ENCODE measurements at places on chromosomes 16 and 17.

- no peak for DNase-seq
Measured at GRCh38 chr17:61208301-61209105, 191.1 kb upstream of the TBX2 start.

DNA sequence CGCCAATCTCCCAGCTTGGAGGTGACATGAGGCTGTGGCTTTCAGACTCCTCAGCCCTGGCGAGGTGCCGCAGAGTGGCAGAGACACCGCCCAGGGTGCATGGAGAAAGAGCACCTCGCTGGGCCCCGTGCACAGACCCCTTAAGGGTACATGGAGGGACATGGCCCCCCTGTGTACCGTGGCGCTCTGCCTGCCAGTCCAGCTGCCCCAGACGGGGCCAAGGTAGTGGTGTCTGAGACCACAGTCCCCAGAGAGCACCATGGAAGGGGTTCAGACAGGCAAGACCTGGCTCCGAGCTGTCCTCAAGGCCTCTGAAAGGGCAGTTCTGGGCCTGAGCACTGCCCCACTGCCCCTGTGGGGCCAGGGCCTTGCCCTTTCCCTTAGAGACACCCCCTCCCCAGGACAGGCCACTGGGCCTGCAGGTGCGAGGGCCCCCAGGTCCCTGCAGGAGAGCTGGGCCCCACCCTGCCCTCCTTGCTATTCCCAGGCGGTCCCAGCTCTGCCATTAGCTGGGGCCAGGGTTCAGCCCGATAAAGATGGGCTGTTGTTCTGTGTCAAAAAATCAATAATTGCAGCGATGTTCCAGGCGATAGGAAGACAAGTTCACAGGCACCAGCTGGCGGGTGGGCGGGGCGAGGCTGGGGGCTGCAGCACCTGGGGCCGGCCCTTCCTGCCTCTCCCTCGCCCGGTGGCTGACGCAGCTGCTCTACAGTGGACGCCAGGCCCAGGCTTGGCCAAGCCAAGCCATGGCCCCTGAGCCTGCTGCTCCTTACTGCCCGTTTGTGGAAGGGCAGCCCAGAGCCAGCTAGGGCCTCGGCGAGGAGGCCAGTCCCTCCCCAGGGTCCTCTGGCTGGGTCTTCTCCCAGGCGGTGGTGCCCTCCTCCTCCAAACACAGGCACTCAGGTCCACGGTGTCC is 51.7 kb downstream of the ZFPM1 start:
- no peak for DNase-seq

DNA sequence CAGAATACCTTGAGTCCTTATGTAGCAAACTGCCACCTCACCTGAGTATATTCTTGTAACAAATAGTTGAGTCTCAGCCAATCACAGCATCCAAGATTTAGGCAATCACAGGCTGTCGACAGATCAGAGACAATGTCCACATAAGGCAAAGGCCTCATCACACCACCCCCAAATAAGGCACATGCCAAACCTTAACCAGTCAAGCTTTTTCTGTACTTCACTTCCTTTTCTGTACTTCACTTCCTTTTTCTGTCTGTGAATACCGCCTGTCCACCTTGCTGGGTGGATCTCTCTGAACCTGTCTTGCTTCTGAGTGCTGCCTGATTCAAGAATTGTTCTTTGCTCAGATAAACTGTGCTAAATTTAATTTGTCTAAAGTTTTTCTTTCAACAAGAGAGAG is 210.4 kb upstream of the N4BP1 start:
- DNase-seq, result no peak

DNA sequence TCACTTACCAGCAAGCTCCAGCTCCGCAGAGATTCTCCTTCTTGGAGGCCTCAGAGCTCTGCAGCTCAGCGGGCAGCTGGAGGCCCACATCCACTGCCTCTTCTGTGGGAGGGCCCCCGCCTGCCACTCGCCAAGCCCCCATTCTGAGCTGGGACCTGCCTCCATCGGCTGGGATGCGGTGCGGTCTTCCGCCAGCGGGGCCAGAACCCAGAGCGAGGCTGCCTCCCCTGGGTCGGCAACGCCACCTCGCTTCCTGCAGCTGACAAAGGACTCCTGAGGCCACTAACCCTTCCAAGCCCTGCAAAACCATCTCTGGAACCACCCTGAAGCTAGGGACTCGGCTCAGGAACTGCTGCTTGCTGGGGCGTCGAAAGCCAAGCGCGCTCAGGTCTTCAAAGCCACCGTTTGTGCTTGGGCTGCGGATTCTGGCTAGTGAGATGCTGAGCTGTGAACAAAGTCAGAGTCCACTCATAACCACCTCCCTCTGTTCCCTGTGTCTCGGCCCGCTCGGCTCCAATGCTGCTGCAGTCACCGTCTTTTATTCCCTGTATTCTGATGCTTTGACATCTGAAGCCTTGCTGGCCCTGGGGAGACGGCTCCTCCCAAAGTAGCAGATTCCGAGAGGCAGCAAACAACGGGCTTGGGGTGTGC is 174.3 kb downstream of the ENGASE start:
- no peak for DNase-seq

GRCh38 chr16:27566417-27566816 is 16.5 kb downstream of the KATNIP start:
- DNase-seq, result no peak

GRCh38 chr17:61943117-61943516 is 15.3 kb upstream of the INTS2 start:
- no peak for DNase-seq

DNA sequence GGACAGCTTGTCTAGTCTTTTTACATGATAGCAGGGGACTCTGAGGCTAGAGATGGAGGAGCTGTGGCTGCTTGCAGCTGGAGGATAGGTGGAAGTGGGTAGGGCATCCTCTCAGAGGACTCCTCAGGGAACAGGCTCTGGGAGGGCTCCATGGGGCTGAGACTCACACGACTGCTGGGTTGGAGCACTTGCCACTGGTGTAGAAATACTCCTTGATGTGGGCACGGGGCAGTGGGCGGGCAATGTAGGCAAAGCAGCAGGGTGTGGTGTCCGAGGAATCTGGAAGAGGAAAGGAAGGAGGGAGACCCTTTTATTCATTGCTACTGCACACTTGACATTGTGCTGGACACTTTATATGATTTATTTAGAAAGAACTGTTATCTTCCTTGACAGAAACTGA is 1.8 kb downstream of the CCL5 start:
- peak; percentile 39 for DNase-seq

DNA sequence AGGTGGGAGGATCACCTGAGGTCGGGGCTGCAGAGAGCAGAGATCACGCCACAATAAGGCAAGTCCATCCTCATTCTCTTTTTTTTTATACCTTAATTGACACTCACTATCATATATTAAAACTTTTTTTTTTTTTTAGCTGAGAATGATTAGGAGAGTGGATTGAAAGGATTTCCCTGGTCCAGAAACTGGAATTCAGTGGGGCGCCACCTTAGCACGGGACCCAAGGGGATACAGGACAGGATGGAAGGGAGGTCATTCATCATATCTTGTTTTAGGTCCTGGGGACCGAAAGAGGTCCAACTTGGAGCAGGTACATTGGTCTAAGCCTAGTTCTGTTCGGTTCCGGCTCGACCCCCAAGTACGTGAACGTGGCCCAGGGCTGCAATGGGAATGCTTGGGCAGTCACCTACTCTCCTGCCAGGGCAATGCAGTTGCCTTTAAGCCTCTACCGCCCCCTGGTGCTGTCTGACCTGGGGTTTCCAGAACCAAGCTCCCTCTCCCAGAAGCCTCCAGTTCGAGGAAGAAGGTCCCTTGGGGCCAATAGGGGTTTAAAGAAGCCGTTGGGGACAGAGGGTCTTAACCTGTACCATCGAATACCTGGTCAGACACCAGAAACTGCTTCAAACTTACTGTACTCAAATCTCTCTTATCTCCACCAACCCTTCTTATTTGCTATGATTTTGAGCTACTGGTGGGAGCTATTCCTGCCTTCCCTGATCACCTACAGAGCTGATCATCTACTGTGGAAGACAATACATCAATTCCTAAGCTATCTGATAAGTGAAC is 19.9 kb upstream of the GPATCH8 start:
- DNase-seq, result peak; percentile 33

- DNase-seq, result no peak
Measured at GRCh38 chr16:79769270-79769927, 168.9 kb upstream of the MAF start.

DNA sequence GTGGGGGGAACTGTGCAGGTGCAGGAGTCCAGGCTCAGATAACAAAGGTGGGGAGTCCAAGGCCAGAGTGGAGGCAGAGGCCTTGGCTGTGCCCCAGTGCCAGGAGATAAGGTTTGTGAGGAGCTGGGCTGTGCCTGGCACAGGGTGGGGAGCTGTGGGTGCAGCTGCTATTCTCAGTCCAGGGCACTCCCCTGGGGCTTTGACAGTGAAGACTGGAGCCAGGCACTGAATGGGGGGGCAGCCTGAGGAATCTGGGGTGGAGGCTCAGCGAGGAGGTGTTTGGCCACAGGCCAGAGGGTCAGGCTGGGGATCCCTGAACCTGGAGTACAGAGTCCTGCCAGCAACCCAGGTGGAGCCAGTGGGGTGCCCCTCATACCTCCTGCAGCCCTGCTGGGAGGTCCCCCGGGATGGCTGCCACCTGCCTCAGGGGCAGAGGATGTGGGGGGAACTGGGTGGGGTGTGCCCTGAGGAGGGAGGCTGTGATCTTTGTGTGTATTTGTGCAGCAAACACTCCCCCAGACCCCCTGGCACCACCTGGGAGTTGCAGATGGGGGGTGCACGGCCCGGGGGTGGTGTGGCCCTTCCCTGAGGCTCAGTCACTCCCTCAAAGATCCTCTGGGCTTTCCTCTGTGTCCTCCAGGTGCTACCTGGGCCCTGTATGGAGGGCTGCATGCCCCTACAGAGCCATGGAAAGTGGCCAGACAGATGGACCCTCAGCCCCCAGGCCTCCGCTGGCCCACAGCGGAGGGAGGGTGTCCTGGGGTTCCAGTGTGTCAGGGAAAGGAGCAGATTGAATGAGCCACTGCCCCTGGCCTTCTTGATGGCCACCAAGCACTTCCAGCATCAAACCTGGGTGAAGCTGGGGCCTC is 44.5 kb upstream of the SMPD3 start:
- DNase-seq, result no peak

DNA sequence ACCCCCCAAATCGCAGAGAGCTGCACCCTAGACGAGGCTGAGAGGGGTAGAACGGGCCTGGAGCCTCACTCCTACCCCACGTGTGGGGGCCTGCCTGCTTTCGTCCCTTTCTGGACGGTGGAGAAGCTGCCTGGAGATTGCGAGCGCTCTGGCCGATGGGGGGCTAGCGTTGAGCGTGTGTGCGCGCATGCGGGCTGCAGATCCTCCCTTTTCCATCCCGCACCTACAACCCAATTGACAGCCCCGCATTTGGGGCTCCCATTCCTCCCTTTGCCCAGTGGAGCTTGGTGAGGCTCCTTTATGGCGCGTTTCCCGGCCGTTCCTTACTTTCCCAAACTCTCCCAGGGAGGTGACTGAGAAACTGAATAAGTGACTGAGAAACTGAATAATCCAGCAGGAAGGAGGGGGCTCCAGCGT is 907 bp upstream of the ESRP2 start:
- peak; percentile 19 for DNase-seq

DNA sequence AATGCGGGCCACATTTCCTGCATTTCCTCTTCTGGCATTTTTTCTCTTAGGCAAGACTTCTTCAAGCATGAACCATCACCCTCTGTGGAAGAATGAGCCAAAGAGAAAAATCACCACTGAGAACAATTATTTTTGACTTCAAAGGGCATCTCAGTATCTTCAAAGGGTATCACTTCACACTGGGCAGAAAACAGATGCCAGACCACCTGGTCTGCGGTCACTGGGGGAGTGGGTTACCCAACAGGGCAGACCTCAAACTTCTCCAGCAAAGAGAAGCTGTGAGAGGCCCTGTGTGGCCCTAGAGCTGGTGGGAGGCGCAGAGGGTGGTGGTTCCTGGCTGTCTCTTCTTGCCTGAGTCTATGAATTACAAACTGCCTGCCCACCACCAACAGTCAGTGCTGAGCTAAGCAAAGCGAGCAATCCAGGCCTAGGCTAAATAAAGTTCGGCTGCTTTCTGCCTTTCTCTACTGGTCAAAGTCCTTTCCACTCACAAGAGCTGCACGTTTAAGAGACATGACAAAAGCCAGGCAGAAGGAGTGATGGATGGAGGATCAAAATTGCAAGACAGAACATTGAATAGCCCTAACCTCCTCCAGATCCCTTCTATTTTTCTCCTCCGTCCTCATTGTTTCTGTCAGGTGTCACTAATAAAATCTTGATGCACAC is 602.7 kb upstream of the CDH5 start:
- DNase-seq, result no peak

- DNase-seq, result no peak
Measured at GRCh38 chr17:33751702-33752065, 458.6 kb upstream of the ASIC2 start.

DNA sequence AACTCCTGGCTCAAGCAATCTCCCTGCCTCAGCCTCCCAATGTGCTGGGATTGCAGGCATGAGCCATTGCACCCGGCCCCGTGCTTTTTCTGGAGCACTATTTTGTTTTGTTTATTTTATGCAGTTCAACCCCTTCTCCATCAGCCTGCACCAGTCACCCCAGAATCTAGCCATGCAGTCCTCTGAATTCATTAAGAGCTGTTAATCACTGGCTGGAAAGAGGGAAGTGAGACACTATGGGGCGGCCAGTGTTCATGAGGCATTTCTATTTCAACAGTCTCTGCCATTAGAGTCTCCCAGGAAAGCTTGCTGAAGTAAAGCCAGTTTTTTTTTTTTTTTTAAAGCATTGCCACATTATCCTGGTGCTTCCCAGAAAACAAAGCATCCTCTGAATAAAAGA is 1.7 kb downstream of the VWA3A start:
- no peak for DNase-seq

DNA sequence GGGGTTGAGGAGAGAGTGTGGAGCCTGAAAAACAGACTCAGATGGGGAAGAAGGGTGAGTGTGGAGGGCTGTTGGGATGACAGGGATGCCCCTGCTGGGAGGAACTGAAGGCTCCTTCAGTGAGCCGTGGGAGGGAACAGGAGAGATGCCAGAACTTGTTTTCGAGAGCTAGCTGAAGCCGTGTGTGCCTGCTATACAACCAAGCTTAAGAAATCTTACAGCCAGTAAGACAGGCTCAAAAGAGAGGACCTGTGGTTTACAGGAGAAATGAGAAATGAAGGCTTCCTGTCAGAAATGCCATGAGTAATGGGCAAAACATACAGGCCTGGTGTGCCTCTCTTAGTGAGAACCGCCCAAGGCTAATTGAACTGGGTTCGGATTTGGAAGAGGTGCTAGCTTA is 99.6 kb downstream of the SPACA3 start:
- no peak for DNase-seq

GRCh38 chr16:67734731-67735201 is 15.7 kb upstream of the GFOD2 start:
- no peak for DNase-seq

- no peak for DNase-seq
Measured at GRCh38 chr17:46894476-46895151, 28.3 kb upstream of the GOSR2 start.

All from effector memory CD8-positive, alpha-beta T cell (primary cell).